Stimulated activated naive CD4-positive, alpha-beta T cell treated with Interleukin-2 at 50 U/mL for 16 hours (primary cell): ENCODE measurements at places on chromosomes 1 and 21.

DNA sequence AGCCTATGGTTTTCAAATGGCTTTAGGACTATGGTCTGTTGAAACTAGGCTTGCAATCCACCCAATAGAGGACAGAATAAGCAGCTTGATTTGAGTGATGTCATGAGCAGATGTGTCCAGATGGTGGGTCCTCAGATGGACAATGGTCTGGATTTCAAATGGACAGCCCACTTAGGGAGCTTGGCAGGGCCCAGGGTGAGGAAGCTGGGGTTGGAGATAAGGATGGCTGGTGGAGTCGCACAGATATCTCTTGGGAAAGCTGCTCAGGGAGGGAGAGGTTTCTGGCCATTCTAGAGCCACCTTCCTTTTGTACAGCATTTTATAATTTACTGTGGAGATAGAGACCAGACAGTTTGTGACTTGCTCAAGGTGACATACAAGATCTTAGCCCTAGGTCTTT, 55.0 kb downstream of the NFASC start:
- DNase-seq: no peak

DNA sequence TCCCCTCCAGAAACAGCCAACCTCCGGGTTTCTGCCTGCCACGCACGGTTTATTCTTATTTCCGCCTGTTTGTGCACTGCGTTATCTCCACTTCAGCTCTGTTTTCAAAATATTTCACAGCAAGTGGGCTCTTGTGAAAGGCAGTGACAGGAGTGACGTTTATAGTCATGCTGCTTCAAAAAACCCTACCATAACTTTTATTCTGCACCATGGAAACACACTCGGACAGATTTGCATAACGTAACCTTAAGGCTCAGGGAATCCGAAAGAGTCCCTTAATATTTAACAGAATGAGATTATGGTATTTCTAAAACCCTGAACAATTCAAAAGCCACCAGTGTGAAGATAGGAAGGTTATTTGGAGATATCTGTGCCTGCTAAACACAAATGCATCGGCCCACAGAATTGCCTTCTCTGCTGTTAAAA, 782 bp upstream of the SDE2 start:
- DNase-seq: no peak

DNA sequence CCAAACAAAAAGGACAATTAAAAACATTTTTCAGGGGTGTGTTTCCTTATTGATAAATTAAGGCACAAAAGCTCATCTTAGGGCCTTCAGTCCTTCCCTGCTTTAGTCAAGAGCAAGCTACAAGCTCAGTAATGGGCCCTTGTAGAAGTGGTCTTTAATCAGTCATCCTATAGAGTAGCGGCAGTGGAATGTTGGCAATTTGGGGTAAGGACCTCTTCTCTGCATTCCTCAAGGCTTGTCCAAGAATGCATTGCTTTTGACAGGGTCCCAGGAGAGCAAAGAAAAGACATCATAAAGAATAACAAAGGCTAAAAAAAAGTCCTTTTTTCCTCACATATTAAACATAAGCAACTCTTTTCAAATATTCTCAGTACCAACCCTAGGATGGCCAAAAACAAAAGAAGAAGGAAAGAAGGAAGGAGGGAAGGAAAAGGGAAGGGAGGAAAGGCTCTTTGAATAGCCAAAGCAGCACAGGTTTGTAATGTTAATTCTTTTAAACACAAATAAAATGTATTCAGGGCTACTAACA, 27.3 kb upstream of the CAMK1G start:
- no peak for DNase-seq

GRCh38 chr1:99737016-99737415, 29.4 kb downstream of the FRRS1 start:
- DNase-seq: no peak

DNA sequence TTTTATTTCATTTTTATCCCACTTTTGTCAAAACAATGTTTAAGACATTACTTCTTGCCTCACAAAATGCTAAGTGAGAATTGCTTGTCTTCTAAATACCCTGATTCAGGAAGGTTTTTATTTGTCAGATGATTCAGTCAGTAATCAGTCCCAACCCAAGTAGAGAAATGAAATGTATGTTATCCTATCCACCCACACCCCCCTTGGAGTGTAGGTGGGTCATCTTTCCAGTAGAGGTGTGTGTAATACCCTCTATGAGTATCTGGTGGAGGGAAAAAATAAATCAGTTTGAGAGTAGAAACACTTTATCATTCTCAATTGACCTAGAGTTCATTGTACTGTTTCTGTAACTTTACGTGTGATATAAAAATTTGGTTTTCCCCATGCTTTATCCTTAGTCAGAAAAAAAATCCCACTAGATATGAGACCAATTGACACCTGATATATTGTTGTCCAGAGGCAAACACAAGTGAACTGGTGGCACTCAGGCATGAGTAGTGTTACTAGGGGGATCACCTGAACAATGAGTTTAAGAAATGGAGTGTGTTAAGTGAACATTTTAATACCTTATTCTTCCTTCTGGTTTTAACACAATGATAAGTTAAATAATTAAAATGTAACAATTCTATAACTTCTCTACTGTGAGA, 153.8 kb upstream of the C1orf105 start:
- peak; percentile 59 for DNase-seq

DNA sequence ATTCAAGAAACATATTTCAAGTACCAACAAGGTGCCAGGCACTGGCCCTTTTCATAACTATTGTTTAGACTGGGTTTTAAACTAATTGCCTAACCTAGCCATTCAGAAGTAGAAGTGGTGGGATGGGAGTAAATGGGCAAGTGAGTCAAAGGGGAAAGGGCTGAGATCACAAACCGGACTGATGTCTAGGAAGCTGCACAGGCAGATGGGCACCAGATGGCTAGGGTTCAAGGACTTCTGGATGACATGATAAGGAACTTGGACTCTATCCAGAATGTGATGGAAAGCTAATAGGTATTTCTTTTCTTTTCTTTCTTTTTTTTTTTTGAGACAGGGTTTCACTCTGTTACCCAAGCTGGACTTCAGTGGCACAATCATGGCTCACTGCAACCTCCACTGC, 46.6 kb downstream of the LYST start:
- DNase-seq: no peak

DNA sequence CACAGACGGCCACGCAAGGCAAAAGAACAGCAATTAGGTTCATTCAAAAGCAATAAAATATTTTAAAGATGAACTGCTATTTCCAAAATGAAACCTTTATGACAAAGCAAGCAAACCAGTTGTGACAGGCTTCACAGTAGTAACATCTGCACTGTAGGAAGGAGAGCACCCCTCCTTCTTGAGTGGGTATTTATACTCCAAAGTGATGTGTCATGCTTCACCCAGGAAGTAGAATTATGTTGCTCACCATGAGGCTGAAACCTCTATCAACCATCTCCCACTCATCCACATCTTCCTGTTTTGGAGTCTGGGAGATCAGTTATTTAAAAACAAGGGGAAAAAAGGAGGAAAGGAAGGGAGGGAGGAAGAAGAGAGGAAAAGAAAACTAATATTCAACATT, 885 bp downstream of the OR2T10 start:
- no peak for DNase-seq

- no peak for DNase-seq
Observed at GRCh38 chr1:214419650-214420049, 131.8 kb downstream of the PTPN14 start.

GRCh38 chr1:8329439-8329838, 11.5 kb downstream of the SLC45A1 start:
- no peak for DNase-seq

GRCh38 chr1:184805667-184806295, 51.1 kb upstream of the EDEM3 start:
- peak; percentile 69 for DNase-seq

DNA sequence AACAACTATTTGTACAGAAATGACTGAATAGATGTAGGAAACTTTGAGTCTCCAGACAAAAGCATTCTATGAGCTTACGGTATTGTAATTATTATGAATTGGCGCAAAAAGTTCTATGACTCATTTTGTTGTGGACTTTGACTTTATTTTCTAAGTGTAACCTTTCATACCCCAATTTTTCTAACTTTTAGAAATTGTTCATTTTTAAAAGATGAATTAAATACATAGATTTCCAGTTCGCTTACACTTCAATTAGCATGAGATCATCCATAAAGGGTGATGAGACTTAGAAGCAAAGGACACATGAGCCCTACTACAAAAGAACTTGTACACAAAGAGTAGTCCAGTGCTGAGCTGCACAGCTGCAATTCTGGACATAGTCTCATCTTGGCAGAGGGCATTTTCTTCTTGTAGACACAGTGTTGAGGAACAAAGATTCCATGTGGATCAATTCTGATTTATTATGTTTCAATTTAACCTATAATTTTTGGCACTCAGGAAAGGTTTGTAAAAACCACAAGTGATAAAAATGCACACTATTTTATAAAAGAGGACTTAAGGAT, 431.1 kb downstream of the LRRIQ3 start:
- DNase-seq: no peak

DNA sequence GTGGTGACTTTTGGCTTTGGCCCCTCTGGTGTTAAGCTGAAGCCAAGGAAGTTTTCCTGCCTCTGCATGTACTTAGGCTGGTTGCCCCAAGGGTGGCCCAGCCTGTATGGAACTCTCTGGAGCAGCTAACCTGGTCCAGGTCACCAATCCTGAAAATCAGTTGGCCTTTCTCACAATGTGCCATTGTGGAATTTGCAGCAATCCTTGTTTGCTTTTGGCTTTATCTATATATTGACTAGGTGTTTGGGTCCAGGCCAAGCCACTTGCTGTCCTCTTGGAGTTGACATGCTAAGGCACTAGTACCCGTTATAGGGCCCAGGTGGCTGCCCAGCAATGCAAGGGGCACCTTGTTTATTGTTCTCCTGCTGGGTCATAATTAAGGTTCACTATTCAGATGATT, 124.6 kb downstream of the CAMTA1 start:
- no peak for DNase-seq

GRCh38 chr21:41895643-41896493, 16.7 kb upstream of the PRDM15 start:
- DNase-seq: peak; percentile 28

GRCh38 chr1:223759273-223759672, 46.9 kb downstream of the CAPN2 start:
- no peak for DNase-seq

GRCh38 chr1:119004781-119005180, 16.6 kb upstream of the TBX15 start:
- no peak for DNase-seq

- no peak for DNase-seq
Observed at GRCh38 chr1:244289991-244290785, 161.5 kb downstream of the ADSS2 start.

DNA sequence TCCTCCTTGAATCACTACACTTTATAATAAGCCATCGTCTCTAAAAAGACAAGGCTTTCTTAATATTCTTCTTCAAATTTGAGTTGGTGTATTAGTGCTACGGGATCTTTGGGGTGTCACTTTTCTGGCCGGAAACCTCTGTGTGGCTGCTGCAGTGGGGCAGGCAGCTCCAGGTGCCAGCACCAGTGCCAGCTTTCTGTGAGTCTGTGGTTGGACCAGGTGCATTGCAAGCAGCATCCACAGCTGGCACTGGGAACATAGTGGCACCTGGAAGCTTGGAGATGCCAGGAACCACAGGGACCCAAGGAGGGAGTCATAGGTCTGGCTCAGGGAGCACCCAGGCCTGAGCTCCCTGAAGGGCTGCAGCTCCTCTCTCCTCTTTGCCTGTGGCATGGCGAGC, 111.8 kb upstream of the RUNX3 start:
- DNase-seq: no peak

GRCh38 chr1:222104694-222105392, 363.0 kb upstream of the DUSP10 start:
- no peak for DNase-seq

DNA sequence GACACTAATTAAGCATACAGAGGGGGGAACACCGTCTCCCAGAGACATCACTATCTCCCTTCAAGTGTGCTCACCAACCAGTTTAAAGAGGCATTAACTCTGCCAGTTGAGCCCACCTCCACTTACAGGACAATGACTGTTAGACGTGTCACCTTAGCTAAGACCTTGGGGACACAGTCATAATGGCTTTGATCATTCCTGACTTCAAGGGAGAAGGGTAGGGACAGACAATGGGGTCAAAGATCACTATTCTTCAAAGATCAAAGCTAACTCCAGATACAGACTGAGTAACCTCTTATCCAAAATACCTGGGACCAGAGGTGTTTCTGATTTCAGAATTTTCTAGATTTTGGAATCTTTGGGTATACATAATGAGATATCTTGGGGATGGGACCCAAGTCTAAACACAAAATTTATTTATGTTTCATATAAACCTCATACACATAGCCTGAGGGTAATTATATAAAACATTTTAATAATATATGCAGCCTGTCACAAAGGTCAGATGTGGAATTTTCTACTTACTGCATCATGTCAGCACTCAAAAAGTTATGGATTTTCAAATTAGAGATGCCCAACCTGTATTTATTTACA, 246.1 kb downstream of the SLC45A1 start:
- no peak for DNase-seq

DNA sequence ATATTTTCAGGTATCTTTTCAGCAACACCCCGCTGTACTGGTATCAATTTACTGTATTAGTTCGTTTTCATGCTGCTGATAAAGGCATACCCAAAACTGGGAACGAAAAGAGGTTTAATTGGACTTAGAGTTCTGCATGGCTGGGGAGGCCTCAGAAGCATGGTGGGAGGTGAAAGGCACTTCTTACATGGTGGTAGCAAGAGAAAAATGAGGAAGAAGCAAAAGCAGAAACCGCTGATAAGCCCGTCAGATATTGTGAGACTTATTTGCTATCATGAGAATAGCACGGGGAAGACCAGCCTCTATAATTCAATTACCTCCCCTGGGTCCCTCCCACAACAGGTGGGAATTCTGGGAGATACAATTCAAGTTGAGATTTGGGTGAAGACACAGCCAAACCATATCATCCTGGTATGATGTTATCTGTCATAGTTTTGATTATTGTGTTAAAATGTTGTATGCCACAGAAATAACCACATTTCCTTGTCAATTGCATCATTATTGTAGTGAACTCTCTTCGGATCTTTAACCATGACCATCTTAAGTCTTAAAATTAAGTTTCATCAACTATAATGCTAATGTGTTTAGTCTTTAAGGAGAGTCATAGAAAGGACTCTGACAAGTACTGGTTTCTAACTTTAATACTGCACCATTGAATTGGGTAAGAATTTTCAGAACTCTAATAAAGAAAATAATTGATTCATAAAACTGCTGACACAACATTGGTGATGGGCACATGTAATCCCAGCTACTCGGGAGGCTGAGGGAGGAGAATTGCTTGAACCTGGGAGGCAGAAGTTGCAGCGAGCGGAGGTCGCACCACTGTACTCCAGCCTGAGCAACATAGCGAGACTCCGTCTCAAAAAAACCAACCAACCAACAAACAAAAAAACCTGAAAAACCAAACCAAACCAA, 58.2 kb downstream of the TBX19 start:
- no peak for DNase-seq

- DNase-seq: no peak
Observed at GRCh38 chr1:30378991-30379581, 344.3 kb downstream of the MATN1 start.

- DNase-seq: no peak
Observed at GRCh38 chr21:45504516-45505415, 37.5 kb downstream of the SLC19A1 start.

- DNase-seq: no peak
Observed at GRCh38 chr1:110319332-110320167, 19.6 kb upstream of the RBM15 start.

- no peak for DNase-seq
Observed at GRCh38 chr1:54853793-54854370, 33.1 kb downstream of the DHCR24 start.

GRCh38 chr21:38811257-38811656, 5.5 kb downstream of the ETS2 start:
- no peak for DNase-seq
